ENCODE measurements at places on chromosomes 5 and 9. TPM values are rescaled to one million over a fixed set of nuclear protein-coding genes. Genes with fewer than 3 reads are reported as not detected.

Gene DYNC2I2
- 83.9 TPM for total RNA-seq

Gene DAB2IP
- 3.7 TPM for total RNA-seq

Gene PROB1
- total RNA-seq: 0.73 TPM

Gene IFNA10
- total RNA-seq: not detected

Gene PCDHB6
- under 0.01 TPM for total RNA-seq

Gene CYLC2
- not detected for total RNA-seq

Gene TMEM215
- not detected for total RNA-seq

Gene FCN1
- not detected for total RNA-seq

Gene SH3GLB2
- total RNA-seq: 36.8 TPM

Gene MEIKIN
- not detected for total RNA-seq

Gene PCDHB12
- total RNA-seq: not detected

Gene PTPRD
- total RNA-seq: 18.4 TPM

Gene FBXO10
- total RNA-seq: 9.0 TPM

Gene DNAI1
- 0.20 TPM for total RNA-seq

Gene PCSK5
- total RNA-seq: 9.8 TPM

Gene NXNL2
- total RNA-seq: not detected

Gene ZDHHC12
- total RNA-seq: 28.2 TPM

Gene SPINK6
- not detected for total RNA-seq

Gene C9orf153
- 0.20 TPM for total RNA-seq

Gene STPG3
- total RNA-seq: not detected

Gene OLFM1
- 6.5 TPM for total RNA-seq

Gene ANKRD31
- total RNA-seq: under 0.01 TPM

Gene SLC25A25
- total RNA-seq: 17.4 TPM

Gene FRRS1L
- total RNA-seq: not detected

Gene C5orf52
- not detected for total RNA-seq

Gene CARD19
- total RNA-seq: 75.3 TPM

Gene COL5A1
- 56.7 TPM for total RNA-seq

Gene KIF4B
- not detected for total RNA-seq

Gene UGT3A2
- not detected for total RNA-seq

Gene STC2
- total RNA-seq: 16.2 TPM

Gene MCTP1
- total RNA-seq: 43.4 TPM

Gene PDZD2
- total RNA-seq: 0.73 TPM

Gene BTNL9
- total RNA-seq: not detected

Gene UAP1L1
- total RNA-seq: 12.1 TPM

Gene ST8SIA4
- 0.78 TPM for total RNA-seq

Gene SLC34A3
- not detected for total RNA-seq

Gene LCN12
- not detected for total RNA-seq

Gene PRUNE2
- 37.3 TPM for total RNA-seq

Gene DMGDH
- 0.59 TPM for total RNA-seq

Gene CEP72
- 3.7 TPM for total RNA-seq

Gene HMMR
- total RNA-seq: 60.4 TPM

Gene GRM6
- total RNA-seq: not detected

Gene PAPPA
- 26.8 TPM for total RNA-seq

Gene LHX3
- not detected for total RNA-seq

Gene KLF9
- total RNA-seq: 76.4 TPM

Gene FBP1
- total RNA-seq: not detected

Gene ADAMTSL2
- total RNA-seq: not detected

Measured in subcutaneous preadipocyte (primary cell).